ENCODE measurements at places on chromosomes 4 and X. TPM values are rescaled to one million over a fixed set of nuclear protein-coding genes. Genes with fewer than 3 reads are reported as not detected.
A peak's percentile ranks its signal among the peaks of the same experiment; 100 is the strongest.

LRIT3 gene
- not detected for total RNA-seq

MAGEA8 gene
- not detected for total RNA-seq

LRP2BP gene
- total RNA-seq, result 0.17 TPM

P2RY4 gene
- total RNA-seq, result 0.07 TPM

BEND4 gene
- not detected for total RNA-seq

DNA sequence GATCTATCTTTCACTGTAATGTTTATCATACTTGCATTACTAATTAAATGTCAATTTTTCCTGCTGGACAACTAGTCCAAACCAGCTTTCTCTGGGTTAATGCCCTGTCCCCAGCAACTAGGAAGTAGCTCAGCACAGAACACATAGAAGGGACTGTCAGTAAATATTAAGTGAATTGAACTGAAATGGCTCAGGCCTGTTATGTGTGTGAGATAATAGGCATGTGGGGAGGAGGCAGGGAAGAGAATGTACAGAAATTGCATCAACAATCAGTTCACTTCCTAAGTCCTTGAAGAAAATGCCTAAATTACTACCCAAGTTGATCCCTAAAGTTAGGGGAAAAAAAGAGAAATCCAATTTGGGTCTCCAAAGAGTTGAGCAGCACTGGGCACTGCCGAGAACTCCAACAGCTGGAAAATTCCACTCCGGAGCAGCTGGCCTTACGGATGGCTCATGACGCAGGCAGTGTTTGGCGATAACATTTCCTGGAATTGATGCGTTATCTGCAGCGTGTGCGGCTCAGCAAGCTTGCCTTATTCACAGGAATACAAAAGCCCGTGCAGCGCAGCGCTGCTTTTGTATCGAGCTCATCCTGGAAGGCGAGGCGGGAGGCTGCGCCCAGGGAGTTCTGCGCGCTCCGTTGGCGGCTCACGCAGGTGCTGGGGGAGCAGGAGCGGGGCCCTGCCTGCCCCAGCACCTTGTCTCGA lies 297.3 kb upstream of the LCORL start:
- DNase-seq, result no peak

DNA sequence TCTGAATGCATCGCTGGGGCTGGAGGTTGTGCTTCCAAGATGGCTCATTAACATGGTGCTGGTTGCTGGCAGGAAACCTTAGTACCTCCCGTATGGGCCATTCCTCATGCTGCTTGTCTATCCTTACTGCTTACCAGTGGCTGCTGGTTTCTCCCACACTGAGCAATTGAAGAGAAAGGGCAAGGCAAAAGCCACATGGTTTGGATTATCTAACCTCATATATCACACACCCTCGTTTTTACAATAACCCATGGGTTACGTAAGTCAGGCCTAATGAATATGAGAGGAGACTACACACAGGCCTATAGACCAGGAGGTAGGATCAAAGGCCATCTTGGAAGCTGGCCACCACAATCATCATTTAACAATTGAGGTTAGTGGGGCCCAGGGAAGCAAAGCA lies 141.8 kb upstream of the EDNRA start:
- DNase-seq, result no peak

DNA sequence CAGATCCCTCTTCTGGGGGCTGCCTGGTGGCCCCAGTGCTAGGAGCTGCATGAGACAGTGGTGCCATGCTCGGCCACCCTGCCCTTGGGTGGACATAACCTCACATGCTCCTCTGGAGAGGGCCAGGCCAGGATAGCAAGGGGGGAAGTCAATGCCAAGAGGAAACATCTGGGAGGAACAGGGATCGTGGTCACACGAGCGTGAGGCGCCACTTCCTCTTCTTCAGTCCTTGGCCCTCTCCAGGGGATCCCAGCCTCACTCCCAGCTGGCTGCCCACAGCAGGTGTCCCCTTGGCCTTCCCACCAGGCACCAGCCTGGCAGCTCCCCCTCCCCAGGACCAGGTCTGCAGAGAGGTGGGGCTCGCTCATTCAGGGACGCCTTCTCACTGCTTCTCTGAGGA lies 28.6 kb downstream of the TBC1D14 start:
- DNase-seq, result no peak

DNA sequence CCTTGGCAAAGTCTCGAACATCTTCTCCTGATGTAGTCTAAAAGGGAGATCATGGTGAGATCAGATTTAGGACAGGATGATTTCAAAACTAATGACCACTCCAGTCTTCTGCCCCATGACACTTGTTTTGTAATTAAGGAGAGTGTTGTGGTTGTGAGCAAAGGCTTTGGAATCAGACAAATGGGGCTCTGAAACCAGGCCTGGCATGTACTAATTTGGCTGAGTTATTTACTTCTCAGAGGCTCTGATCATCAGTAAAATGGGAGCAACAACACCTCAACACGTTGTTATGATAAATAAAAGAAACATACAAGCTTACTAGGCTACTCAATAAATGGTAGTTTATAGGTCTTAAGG lies 106.9 kb upstream of the FTHL17 start:
- DNase-seq, result no peak

GRCh38 chrX:11349020-11349419 lies 55.8 kb downstream of the AMELX start:
- no peak for DNase-seq

GRCh38 chr4:76564123-76564915 lies 129.3 kb downstream of the SHROOM3 start:
- no peak for DNase-seq

GRCh38 chrX:19791562-19791961 lies 95.8 kb downstream of the SH3KBP1 start:
- DNase-seq, result no peak

DNA sequence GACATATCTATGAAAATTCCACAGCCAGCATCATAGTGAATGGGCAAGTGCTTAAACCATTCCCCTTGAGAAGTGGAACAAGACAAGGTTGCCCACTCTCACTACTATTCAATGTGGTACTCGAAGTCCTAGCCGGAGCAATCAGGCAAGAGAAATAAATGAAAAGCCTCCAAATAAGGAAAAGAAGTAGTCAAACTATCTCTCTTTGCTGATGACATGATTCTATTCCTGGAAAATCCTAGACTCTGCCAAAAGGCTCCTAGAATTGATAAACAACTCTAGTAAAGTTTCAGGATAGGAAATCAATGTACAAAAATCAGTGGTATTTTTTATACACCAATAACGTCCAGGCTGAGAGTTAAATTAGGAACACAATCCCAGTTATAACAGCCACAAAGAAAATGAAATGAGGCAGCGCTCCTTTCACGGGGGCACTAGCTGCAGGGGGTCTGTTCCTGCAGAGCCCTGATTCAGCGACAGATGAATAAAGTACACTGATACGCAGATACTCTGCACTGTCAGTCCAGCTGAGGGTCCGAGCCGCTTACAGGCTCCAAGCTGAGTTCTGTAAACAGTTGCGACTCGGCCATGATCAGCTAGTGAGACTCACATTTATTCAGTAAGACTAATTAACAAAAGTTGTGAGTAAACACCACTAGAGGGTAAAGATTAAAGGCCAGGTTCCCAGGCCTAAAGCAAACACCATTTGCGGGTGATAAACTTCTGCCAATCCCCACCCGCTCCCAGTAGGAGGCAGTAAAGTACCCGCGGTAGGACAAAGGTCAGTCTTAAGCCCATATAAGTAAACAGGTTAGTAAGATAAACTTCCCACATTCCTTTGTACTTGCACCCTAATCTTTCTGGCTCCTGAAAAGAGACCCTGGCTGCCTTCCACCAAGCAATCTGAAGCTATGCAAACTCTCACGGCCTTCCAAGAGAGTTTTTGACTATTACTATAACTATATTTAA lies 290.6 kb upstream of the GRID2 start:
- peak; percentile 35 for DNase-seq
